ENCODE measurements at places on chromosomes 3 and 15.
A peak's percentile ranks its signal among the peaks of the same experiment; 100 is the strongest.

DNA sequence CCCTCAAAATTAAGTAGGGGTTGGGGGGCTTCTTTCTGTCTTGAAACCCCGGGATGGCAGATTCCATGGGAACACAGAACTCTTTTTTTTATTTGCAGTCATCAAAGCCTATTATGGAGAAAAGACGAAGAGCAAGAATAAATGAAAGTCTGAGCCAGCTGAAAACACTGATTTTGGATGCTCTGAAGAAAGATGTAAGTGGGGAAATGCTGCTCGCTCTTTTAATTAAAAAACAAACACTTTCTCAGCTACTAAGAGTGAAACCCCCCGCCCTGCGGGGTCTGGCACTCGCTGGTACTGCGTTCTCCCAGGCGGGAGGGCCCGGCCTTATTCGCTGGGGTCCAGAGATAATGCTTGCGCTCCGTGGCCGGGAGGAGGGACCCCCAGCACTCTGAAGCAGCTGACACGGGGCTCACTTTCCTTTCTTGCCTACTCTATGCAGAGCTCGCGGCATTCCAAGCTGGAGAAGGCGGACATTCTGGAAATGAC is 615 bp downstream of the HES1 start:
- no peak for DNase-seq

GRCh38 chr3:77933926-77934325 is 894.0 kb downstream of the ROBO2 start:
- no peak for DNase-seq

DNA sequence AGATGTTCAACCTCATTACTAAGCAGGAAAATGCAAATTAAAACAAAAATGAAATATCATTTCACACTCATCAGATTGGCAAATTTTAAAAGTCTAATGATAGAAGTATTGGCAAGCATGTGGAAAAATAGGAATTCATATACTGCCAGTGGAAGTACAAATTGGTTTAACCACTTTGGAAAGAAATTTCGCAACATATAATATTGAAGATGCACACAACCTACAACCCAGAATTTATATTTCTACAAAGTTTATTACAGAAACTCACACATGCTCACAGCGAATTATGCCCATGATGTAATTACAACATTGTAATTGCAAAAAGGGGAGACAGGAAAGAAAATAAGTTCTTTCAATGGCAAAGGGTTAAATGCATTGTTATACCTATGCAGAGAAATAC is 324.1 kb downstream of the IGSF11 start:
- no peak for DNase-seq

DNA sequence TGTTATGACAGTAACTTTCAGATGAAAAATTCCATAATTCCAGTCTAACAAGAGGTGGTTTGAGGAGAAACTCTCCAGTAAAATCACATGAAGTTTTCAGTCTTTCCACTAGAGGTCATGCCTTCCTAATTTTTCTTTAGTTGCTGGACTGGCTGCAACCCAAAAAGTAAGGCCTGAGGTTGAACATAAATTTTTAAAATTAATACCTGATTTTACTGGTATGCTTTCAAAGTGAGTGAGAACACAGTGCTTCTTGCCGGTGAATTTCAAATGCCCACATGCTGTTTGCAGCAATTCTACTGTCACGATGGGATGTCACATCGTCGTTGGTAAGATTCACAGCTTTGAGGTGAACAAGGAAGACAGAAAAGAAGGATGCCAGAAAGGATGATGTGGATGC is 89.0 kb upstream of the FGF12 start:
- DNase-seq: peak; percentile 26

GRCh38 chr15:40250304-40250656 is 11.4 kb downstream of the PAK6 start:
- no peak for DNase-seq

- no peak for DNase-seq
These were observed 11.4 kb downstream of the ZFAND6 start for GRCh38 chr15:80070840-80071239.

- no peak for DNase-seq
These were observed 3.7 kb downstream of the EOMES start for GRCh38 chr3:27718459-27718858.

GRCh38 chr3:98012979-98013378 is 22.1 kb downstream of the GABRR3 start:
- DNase-seq: no peak

- DNase-seq: no peak
These were observed 836.8 kb upstream of the NECTIN3 start for GRCh38 chr3:110234831-110235230.

- no peak for DNase-seq
These were observed 43.4 kb downstream of the ESYT3 start for GRCh38 chr3:138477801-138478200.

DNA sequence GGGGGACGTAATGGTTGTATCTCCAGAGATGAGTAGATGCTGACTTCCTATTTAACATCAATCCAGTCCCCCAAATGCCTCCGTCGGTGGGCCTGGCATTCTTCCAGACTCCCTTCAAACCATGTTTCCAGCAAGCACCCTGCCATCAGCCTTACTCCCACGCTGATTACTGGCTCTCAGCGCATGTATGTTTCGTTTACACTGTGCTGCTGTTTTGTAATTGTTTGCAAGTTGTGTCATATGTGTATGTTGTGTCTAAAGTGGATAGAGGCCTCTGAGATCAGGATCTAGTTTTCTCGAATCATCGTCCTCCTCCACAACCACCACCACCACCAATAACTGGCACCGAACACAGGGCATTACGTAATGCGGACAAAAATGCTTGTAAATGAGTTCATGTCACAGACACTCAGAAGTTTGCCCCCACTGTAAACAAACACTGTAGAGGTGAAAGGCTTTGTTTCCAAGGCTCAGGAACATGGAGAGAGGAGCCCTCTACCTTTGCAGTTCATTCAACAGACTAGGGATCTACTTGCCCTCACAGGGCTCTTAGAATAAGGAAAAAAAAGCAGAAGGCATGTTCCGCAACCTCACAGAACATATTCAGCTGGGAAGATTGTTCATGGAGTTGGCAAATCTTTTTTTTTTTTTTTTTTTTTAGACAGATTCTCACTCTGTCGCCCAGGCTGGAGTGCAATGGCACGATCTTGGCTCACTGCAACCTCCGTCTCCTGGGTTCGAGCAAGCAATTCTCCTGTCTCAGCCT is 46.1 kb upstream of the SEMA4B start:
- no peak for DNase-seq

- no peak for DNase-seq
These were observed 171.8 kb upstream of the ROPN1 start for GRCh38 chr3:124163689-124164088.

GRCh38 chr15:81814882-81815455 is 230.8 kb downstream of the MEX3B start:
- DNase-seq: no peak

GRCh38 chr15:71508081-71508682 is 302.2 kb upstream of the NR2E3 start:
- DNase-seq: no peak

- no peak for DNase-seq
These were observed 133.5 kb downstream of the ZNF621 start for GRCh38 chr3:40658305-40658704.

GRCh38 chr3:126494204-126494969 is 18.7 kb upstream of the ZXDC start:
- DNase-seq: no peak

DNA sequence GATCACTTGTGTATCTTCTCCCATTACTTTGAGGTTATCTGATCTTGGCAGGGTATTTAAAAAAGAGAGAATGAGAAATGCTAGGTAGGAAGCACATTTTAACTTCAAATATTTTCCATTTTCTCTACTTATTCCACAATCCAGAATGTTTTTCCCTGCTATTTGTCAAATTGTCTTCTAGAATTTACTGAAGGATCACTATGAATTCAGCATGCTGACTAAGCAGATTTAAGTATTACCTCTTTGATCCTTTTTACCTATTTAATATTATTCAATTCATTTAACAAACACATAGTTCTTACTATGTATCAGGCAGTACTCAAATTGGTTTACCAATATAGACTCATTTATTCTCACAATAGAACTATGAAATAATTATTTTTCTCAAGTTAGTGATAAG is 463.4 kb upstream of the ARL6 start:
- no peak for DNase-seq

Measured in central memory CD4-positive, alpha-beta T cell (primary cell).